Left ventricle myocardium inferior (tissue), 1 donor: ENCODE measurements at places on chromosomes 2 and 18. TPM values are rescaled to one million over a fixed set of nuclear protein-coding genes. Genes with fewer than 3 reads are reported as not detected.

DNA sequence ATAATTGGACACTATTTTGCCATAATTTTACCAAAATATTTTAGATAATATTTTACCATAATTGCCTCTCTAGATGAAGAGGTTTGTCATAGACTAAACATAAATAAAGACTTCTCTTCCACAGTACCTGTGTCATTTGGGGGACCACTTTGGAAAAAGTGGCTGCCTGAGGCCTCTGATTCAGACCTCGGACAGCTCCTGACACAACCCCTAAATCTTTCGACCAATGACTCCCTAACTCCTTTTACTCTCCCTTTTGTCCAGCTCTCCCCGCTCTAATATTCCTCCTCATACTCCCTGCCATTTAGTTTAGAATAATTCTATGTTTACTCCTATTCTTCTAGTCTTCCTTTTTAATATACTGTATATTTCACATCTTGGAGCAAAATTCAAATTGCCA is 36.0 kb upstream of the UBE2E3 start:
- DNase-seq: no peak

DNA sequence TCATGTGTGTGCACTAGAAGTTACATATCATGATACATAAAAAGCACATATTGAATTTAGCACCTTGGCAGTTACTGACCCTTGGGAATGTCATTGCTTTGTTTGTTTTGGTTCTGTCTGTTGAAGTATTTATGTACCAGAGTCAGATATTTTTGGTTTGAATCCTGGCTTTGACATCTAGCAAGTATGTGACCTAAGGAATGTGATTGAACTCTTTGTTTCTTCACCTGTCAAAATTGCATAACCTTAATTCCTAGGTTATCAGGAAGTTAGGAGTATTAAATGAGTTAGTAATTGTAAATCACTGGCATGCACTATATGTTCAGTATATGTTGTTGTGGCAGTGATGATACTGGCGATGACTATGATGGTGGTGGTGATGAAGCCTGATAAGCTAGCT is 1003.5 kb upstream of the NRXN1 start:
- no peak for DNase-seq

DNA sequence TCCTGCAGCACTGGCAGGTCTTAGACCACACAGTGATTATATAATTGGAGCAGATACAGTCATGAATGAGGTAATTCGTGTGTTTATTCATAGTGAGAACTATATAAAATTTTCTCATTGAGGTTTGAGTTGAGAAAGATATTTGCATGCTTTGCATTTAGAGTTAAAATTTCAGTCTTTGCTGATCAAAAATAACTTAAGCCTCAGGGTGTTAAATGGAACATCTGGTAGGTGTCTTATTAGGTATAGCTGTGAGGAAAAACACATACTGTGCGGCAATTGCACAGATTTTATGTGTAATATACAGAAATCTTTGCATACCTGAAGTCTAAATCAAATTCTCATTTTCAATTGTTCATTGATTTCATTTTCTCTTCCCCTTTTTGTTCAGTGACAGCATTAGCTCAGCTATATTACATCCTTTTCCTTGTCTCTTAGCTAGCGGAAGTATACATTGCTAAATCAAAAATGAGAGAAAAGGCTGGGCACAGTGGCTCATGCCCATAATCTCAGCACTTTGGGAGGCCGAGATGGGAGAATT is 21.2 kb downstream of the GORASP2 start:
- DNase-seq: no peak

- DNase-seq: no peak
Observed at GRCh38 chr2:176503776-176504175, 234.5 kb downstream of the MTX2 start.

- DNase-seq: no peak
Observed at GRCh38 chr2:157339965-157340655, 14.5 kb upstream of the ERMN start.

DNA sequence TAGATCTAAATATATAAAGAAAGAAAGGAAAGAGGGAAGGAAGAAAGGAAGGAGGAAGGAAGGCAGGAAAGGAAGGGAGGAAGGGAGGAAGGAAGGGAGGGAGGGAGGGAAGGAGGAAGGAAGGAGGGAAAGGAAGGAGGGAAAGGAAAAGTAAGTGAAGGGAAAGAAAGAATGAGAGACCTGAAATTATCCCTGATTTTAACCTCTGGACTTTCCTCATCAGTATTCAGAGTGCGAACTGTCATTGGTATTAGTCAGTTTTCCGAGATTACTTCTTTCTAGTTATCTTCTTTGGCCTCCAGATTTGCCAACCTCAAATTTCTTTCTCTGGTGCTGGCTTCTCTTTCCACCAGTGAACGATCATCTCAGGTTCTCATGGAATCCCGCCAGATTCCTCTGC is 215.5 kb upstream of the FN1 start:
- DNase-seq: no peak

DNA sequence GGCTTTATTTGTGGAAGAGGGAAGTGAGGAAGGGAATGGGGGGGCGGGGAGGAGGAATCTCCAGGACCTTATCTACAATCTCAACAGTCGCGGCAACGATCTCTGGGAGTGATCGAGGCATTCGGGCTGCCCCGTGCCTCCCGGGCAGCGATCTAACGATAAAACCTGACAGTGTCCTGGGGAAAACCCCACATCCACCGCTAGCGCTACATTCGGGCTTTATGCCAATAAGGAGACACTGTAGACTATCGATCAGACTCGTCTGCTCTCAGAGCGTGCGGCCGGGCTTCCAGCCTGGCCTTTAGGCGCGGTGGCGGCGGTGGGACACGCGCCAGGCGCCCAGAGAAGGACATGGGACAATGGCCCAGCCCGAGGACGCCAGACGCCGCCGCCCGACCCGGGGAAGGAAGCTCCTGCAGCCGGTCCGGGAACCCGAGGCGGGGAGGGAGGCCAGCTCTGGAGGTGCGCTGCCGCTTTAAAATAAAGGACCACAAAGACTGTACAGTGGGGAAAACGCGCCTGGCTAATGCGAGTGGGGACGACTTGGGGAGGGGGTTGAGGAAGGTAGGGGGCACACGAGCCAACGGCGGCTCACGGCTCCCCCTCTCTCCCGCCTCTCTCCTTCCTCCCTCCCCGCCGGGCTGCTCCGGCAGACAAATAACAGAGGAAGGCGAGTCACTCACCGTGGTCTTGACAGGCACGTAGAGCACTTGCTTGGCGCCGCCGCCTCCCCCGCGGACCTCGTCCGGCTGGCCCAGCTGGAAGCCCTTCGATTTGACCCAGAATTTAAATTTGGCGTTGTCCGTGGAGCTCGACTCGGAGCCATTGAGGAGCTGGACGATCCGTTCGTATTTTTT is 2.2 kb downstream of the NOL4 start:
- peak; percentile 16 for DNase-seq

DNA sequence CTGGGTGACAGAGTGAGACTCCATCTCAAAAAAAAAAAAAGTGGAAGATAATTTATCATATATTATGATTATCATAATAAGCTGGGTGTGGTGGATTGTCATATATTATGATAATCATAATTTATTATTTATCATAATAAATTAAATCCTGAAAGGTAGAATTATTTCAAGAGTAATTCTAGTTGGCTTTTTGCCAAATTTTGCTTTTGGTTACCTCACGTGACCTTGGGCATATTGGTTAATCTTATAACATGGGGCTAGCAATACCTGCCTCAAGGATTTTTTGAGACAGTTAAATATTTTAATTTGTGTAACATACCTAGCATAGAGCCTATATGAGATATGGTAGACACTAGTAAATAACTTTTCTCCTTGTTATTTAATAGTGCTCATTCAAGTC is 111.3 kb upstream of the TTC27 start:
- DNase-seq: no peak

GRCh38 chr2:239630618-239631286 is 229.9 kb upstream of the HDAC4 start:
- no peak for DNase-seq

GRCh38 chr2:97660044-97660774 is 3.6 kb downstream of the ACTR1B start:
- DNase-seq: no peak

GRCh38 chr2:203892207-203892606 is 24.6 kb downstream of the CTLA4 start:
- no peak for DNase-seq

DNA sequence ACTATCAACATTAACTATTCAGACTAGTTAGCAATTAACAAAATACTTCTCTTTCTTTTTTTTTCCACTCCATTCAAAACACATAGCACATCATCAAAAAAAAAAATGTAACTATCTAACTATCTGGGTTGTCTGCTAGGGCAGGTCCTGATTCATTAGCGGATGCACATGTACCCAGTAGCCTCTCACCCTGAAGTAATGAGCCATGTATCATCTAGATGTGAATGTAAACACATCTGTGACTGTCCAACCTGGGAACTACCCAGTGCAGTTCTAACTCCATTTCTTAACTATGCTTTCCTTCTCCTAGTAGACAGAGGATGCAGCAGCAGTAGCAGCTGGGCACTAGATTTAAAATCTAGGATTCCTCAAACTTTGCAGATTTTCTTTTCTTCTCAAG is 183.1 kb upstream of the PIK3C3 start:
- DNase-seq: no peak

Gene CYP27C1
- 0.11 TPM for total RNA-seq

DNA sequence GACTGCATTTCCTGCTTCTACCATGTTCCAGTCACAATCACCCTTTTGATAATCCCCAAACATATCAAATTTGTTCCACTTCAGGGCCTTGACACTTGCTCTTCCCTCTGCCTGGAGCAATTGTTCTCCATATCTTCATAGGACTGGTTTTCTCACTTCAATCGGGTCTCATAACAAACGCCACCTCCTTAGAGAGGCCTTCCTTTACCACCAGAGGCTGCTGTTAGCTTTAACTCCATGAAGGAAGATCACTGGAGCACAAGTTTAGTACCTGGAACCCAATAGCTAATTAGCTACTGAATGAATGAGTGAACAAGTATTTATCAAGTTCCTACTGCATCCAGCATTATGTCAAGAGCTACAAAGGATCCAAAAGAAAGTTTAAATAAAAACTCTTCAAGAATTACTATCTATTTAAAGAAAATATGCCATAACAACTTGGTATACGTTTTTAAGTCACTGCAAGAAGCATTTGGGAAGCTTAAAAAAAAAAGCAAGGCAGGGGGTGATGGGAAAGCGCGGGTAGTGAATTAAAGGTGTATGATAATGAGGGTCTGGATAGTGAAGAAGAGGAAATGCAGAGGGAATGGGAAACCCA is 58.8 kb downstream of the BAZ2B start:
- no peak for DNase-seq

Gene CCDC178
- total RNA-seq: 0.27 TPM

DNA sequence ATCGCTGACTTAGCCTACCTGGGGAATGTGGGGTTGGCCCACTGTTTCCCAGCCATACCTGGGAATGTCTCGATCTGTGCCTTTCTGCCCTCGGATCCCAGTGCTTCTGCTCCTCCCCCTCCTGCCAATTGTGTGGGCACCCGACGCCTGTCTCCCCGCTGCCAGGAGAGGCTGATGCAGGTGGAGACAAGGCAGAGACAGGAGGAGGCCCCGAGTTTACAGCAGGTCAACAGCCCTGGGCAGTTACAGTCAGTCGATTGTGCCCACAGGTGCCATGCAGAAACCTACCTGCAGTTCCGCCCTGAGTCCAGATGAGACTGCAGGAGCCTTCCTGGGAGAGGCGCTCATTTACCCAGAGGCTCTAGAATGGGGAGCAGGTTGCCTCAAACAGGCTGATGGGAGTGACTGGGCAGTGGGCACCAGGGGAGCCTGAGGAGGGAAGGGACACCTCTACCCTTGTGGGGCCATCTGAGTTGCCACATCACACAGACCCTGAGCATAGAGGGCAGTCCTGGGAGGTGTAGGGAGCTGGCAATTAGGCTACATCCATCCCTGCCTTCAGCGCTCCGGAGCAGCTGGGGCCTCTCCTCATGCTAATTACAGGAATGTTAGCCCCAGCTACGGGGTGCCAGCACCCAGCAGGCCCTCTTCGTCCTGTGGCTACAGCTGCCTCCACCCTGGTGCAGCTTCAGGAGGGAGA is 300.1 kb downstream of the NDUFA10 start:
- no peak for DNase-seq

Gene CXCR1
- 0.44 TPM for total RNA-seq

Gene MAP4K4
- 102 TPM for total RNA-seq

DNA sequence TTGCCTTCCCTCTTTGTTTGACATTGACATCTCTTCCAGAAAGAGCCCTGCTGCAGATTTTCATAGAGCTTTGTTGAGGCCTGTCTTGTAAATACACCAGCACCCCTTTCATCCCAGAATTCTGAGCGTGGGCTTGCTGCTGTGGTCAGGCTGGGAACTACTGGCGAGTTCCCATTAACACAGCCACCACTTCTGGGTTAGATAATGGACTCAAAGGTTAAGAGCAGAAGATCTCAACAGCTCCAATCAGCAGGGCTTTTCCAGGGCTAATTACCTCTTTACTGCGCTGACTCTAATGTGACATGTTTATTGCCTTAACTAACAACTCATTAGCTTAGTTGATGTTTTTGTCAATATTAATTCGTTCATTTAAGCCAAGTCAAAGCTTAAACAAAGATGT is 235.9 kb upstream of the BOD1L2 start:
- no peak for DNase-seq

Gene MAP3K19
- total RNA-seq: not detected

DNA sequence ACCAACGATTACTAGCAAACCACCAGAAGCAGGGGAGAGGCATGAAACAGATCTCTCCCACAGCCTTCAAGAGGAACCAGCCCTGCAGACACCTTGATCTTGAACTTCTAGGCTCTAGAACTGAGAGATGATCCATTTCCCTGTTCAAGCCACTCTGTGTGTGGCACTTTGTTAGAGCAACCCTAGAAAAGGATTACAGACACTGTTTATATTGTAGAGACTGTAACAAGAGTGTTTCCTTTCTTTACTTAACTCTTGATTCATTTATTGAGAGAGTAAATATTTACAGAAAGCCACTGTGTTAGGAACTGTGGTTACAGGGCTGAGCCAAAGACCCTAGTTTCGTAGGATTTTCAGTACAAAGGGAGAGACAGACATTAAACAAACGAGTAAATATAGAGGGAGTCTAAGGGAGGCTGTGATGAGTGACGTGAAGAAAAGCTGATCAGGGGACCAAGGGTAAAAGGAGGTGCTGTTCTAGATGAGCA is 10.9 kb downstream of the CCDC68 start:
- no peak for DNase-seq

Gene ACMSD
- total RNA-seq: not detected

DNA sequence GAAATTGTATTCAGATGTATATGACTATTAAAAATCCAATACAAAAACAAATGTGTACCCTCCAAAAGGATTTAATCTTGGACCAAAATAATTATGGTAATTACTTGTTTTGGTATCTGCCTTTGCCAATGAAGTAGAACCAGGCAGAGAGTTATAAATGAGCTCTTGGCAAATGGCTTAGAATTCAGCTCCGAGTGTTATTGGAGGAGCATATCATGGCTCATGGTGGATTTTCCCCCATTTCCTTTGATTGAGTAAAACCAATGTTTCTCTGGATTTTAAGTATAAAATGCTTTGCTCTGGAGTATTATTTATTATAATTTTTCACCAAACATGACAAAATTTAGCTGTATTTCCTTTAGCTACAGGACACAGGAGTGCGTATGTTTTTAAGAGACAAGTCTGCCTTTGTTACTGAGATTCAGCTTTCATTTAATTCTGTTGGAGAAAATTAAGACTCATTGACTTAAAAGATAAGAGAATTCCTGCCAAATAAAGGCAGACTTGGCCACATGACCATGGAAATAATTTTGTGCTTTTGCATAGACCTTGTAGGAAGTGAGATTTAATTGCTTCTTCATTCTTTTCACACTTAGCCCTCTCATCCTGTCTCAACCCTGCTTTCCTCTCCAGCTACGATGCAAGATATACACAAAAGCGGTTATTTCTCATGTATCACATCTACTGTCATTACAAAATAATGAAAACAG is 281.0 kb upstream of the SOX11 start:
- no peak for DNase-seq

GRCh38 chr2:239679755-239680154 is 278.9 kb upstream of the HDAC4 start:
- DNase-seq: no peak

Gene SLC30A3
- total RNA-seq: 5.9 TPM
